Umbilical cord (tissue), 2 donors: ENCODE measurements at places on chromosomes 16 and 17. TPM values are rescaled to one million over a fixed set of nuclear protein-coding genes. Genes with fewer than 3 reads are reported as not detected.

Gene CEMP1
- total RNA-seq = 0.96 TPM

Gene KREMEN2
- 0.48 TPM for total RNA-seq

- DNase-seq = peak; percentile 29
Measured at GRCh38 chr17:63997341-63998048, 656 bp upstream of the PRR29 start.

- DNase-seq = no peak
Measured at GRCh38 chr16:79261481-79261940, 339.0 kb downstream of the MAF start.

DNA sequence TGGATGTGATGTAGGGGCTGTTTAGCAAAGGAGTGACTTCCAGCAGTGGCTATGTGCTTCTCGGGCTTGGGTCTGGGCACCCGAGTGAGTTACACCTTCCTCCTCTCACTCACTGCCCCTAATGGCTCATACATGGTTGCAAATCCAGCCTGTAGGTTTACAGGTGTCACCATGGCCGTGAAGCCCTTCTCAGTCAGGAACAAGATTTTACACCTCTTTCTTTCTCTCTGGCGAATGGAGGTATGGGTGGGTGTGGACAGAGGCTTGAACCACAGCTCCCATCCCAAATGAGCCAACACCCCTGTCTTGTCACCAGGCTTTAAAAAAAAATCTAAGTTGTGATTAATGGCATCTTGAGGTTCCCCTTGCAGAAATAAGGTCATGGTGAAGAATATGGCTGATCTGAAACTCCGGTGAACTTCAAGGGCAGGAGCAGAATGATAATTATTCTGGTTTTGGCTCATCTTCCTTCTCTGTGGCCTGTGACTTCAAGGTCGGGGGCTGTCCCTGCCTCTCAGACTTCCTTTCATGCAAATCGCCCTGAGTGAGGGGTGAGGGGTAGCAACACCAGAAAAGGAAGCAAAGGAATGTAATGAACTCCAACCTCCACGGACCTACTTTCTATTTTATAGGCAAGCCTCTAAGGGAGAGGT lies 331.2 kb downstream of the MAF start:
- no peak for DNase-seq

DNA sequence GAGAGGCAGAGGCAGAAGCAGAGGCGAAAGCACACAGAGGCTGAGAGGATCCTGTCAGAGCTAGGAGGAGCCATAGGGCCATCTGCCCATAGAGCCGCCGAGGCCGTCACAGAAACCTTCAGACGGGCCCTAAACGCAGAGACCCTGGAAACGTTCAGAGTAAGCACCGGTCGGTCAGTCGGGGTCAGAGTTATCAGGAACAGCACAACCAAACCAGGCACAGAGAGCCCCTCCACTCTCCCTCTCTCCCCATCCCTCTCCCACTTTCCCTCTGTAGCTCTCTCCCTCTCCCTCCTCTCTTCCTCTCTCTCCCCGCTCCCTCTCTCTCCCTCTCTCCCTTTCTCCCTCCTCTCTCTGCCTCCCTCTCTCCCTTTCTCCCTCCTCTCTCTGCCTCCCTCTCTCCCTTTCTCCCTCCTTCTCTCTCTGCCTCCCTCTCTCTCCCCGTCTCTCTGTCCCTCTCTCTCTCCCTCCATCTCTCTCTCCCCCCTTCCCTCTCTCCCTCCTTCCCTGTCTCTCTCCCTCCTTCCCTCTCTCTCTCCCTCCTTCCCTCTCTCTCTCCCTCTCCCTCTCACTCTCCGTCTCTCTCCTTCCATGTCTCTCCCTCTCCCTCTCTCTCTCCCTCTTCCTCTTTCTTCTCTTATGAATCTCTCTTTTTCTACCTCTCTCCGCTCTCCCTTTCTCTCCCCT lies 138.9 kb downstream of the C16orf95 start:
- DNase-seq = peak; percentile 59
